ENCODE measurements at places on chromosomes 3 and 15.

- DNase-seq = no peak
These were observed 24.4 kb upstream of the ABHD10 start for GRCh38 chr3:111954228-111954990.

DNA sequence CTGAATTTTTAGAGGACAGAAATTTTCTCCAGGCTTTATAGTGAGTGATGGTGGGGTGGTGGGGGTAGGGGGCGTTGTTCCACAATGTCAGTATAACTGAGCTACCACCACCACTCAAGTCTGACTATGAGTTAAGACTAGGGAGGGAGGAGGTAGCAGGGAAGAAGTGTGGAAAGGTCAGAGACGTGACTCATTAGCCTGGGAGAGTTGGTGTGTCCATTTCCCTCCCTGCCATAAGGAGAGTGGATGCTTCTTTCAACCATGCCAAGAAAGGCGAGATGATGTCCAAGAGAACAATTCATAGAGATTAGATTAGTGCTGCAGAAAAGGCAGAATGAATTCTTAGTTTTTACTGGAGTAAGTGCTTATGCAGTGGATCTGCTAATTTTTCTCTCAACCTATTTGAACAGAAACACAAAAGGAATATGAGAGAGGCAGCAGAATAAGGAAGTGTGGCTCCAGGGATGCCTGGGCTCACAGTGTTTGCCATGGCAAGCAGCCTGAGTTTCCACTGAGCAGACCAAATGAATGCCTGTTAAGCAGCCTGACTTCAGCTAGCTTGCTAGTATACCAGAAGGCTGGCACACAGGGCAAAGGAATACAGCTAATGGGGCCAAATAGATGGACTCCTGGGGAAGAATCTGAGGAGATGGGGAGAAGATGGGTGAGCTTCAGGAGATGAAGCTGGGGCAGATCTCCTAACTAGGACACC lies 708.9 kb downstream of the NTRK3 start:
- no peak for DNase-seq

GRCh38 chr15:40142428-40142827 lies 18.4 kb upstream of the BUB1B start:
- no peak for DNase-seq

- DNase-seq = no peak
These were observed 455.2 kb upstream of the ARPP21 start for GRCh38 chr3:35183927-35184675.

DNA sequence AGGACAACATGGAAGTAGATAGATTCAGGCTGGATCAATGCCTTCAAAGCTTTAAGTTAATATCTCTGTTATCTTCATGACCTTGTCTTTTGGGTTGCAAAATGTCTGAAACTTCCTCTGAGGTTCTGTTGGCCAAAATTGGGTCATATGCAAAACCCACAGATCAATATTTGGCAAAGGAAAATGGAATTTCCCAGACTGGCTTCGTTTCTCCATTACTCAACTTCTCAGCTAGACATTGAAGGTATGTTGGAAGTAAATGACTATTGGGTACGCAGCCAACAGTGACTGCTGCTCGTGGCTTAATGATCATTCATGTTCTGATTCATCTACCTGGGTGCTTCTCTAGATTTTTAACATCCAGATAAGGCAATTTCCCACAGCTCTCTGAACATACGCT lies 675.4 kb upstream of the SGO1 start:
- DNase-seq = no peak

DNA sequence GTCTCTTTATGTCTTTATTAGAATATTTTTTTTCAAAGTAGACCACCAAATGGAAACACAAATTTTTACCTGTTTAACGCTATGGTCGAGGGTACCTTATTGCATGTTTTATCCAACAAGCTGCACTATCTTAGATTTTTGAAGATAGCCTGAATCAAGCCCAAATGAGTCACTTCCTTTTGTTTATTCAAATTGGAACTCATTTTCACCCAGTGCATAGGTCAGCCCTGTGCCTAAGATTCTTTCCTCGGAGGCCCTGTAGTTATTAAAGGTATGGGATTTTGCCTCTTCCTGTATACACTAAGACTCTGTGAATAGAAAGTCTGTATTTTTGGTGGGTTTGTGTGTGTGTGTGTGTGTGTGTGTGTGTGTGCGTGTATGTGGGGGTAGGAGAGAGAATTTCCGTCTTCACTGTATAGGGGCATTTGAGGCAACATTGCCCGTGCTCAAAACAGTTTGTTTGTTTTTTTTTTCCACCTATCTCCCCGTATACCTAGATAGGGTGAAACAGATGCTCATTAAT lies 358.0 kb upstream of the CADM2 start:
- DNase-seq = no peak

DNA sequence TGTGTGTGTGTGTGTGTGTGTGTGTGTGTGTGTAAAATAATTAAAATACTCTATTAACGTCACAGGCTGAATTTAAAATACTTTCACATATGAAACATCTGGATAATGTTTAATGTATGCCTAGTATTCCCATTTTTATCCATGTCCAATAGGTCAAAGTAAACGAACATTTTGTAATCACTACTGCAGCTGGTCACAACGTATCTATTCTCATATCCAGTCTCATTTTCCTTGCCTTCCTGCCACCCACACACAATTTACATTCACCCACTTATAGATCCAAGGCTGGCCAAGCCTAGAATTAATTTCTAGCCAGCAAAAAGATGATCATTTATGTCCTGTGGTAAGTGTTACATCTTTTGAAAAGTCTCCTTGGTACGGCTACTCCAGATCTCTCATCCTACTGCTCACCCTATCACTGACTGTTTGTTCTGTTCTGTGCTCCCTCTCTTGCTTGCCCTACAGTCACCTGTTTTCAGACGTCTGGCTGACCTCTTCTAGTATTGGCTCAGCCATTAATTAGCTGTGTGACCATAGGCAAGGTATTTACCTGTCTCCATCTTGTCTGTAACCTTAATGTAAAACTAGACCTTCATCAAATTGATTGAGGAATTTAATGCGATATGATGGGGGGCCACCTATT lies 17.6 kb downstream of the SERPINI2 start:
- no peak for DNase-seq

DNA sequence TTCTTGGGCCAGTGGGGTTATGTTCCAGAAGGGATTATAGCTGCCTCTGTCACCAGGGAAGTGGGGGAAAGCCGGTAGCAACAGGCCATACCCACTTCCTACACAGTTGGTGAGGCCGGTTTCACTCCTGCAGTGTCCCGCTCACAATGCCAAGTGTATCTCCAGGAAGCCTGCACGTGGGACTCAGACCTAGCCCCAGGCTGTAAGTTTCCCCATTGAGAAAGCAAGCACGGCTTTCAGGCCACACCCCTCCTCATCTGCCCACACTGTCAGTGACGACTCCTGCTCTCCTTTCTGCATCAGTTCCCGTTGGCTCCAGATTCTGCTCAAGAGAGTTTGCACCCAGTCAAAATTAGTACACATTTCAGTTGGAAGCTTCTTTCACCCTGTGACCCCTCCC lies 51.6 kb upstream of the CPOX start:
- DNase-seq = no peak

GRCh38 chr3:123037015-123037375 lies 9.4 kb upstream of the SEMA5B start:
- no peak for DNase-seq

DNA sequence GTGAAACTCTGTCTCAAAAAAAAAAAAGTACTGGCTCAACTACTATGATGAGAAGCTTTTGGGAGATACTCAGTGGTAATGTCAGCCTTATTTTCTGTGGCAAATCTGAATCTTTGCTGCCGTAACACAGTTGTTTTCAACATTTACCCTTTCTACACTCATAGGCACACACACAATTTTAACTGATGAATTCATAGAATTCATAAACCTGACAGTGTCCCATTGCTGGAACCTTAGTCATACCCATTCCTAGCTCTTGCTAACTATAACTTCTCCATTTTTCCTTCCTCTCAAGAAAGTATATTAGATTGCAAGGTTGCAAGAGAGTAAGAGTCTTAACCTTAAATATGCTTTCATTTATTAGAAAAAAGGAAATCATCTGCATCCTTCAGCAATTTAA lies 496.6 kb downstream of the FHIT start:
- DNase-seq = no peak

- no peak for DNase-seq
These were observed 504 bp upstream of the PDHB start for GRCh38 chr3:58434168-58434504.

DNA sequence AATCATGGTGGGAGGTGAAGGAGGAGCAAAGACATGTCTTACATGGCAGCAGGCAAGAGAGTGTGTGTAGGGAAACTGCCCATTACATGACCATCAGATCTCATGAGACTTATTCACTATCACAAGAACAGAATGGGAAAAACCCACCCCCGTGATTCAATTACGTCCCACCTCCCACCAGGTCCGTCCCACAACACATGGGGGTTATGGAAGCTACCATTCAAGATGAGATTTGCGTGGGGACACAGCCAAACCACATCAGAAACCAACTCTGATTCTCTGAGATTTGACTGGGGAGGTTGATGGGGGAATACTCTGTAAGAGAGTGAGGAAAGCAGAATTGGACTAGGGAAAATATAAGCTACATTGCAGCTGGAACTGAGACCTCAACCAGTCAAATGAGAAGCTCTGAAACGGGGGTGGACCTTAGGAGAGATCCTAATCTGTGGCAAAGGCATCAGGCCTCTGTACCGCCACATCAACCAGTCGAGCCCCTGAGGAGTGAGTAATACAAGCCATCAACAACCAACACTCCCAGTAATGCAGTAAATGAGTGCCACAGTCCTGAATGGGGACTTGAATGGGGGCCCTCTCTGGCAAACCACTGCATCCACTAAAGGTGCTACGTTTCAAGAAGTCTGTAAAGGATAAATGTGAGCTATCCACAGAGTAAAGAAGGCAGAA lies 207.9 kb upstream of the GADL1 start:
- DNase-seq = no peak

GRCh38 chr3:141111364-141112155 lies 60.4 kb downstream of the SPSB4 start:
- no peak for DNase-seq

DNA sequence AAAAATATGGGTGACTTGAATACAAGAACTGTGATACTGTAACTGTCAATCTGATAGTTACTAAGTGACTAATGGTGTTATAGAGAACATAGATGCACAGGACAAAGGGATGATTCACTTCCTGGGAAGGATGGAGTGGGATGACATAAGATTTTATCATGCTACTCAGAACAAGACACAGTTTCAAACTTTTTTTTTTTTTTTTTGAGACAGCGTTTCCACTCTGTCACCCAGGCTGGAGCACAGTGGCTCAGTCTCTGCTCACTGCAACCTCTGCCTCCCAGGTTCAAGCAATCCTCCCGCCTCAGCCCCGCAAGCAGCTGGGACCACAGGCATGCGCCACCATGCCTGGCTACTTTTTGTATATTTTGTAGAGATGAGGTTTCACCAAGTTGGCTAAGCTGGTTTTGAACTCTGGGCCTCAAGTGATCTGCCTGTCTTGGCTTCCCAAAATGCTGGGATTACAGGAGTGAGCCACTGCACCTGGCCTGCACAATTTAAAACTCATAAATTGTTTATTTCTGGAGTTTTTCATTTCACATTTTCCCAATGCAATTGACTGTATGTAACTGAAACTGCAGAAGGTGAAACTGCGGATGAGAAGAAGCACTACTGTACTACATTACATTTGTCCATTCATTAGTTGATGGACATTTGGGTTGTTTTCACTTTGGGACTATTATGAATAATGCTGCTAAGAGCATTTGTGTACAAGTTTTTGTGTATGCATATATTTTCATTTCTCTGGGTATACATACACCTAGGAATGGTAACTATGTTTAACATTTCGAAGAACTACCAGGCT lies 40.6 kb downstream of the ADIPOQ start:
- no peak for DNase-seq

DNA sequence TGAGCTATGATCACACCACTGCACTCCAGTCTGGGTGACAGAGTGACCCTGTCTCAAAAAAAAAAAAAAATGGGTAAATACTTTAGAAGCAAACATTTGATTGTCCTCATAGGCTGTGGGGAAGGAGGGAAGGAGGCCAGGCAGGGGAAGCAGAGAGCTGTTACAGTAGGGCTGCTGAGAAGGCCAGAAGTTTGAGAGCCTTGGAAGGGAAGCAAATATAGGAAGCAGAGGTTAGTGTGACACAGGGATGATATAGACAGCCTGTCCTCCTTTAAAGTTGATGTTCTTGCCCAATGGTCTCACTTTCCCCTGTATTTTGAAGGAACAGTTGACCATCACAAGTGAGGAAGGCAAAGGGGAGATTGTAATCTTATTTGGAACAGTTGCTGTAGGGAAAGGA lies 5.3 kb upstream of the ALPK3 start:
- DNase-seq = no peak

DNA sequence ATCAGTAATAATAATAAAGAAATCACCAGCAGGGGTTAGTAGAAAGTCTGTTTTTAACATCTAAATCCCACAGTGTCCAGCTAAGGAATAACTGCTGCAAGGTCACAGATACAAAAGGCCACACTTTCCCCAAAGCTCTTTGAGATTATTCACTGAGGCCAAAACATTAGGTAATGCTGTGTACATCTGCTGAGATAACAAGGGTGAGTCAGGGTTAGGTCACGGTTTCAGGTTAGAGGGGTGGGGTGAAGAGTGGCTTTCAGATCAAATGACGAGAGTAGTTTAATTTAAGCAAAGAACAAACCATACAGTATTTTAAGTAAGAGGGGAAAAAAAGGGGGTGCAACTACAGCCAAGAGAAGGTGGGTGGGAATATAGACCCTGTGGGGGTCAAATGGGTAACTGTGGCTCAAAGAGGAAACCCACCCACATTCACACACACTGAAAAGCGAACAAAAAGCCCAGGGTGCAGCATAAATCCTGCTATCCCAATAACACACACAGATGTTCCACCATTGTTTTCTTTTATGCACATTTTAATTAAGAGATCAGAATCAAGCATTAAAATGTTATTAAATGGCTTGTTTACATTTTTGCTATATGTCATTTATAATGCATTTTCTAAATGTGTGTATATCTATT lies 412.9 kb downstream of the TIGIT start:
- DNase-seq = no peak

DNA sequence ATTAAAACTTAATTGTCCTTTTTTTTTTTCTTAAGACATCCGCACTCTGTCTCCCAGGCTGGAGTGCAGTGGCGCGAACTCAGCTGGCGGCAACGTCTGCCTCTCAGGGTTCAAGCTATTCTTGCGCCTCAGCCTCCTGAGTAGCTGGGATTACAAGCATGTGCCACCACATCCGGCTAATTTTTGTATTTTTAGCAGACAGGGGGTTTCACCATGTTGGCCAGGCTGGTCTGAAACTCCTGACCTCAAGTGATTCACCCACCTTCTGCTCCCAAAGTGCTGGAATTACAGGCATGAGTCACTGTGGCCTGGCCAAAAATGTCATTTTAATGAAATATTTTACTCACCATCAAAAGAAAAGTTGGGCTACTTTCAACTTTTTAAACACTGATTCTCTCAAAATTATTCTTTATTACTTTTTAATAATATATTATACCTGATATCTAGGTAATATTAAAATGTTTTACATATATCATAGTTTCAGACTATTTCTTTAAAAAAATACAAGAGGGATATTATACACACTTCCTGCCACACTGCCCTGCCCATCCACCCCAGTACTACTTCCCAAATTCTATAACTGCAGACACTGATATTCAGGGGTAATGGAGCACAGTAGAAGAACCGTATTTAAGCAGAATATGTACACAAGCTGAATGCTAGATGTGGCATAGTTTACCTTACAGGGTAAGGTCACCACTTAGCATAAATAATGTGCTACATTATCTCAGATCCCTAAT lies 723.9 kb upstream of the ZNF385D start:
- no peak for DNase-seq

GRCh38 chr15:73001840-73002239 lies 50.4 kb upstream of the NEO1 start:
- DNase-seq = no peak

Data from activated CD8-positive, alpha-beta memory T cell treated with anti-CD3 and anti-CD28 coated beads for 1 hour (primary cell).